Vein endothelial cell (primary cell): ENCODE measurements at places on chromosomes 12 and 14. TPM values are rescaled to one million over a fixed set of nuclear protein-coding genes. Genes with fewer than 3 reads are reported as not detected.

The TAOK3 gene
- 20.6 and 22.2 TPM in 2 replicates for total RNA-seq

The PIWIL1 gene
- total RNA-seq: not detected in 2 replicates

The KRT80 gene
- 2.4 and 7.2 TPM in 2 replicates for total RNA-seq

The LIN7A gene
- under 0.01 and 0.19 TPM in 2 replicates for total RNA-seq

The MDGA2 gene
- not detected in 2 replicates for total RNA-seq

The ZDHHC22 gene
- total RNA-seq: under 0.01 TPM in 1 of 2 replicates, not detected in the other

The CD27 gene
- not detected in 2 replicates for total RNA-seq

The CCDC175 gene
- total RNA-seq: not detected in 2 replicates

The SLCO1B1 gene
- total RNA-seq: not detected in 2 replicates

The LMO3 gene
- total RNA-seq: under 0.01 TPM in 1 of 2 replicates, not detected in the other

The CLEC14A gene
- 418 and 421 TPM in 2 replicates for total RNA-seq

The CCDC177 gene
- total RNA-seq: not detected in 2 replicates

The IL23A gene
- total RNA-seq: 0.76 TPM in 1 of 2 replicates, not detected in the other

The SYCP3 gene
- 0.33 and 0.67 TPM in 2 replicates for total RNA-seq

The ALX1 gene
- 0.65 and 0.67 TPM in 2 replicates for total RNA-seq

The PPP1R3E gene
- 5.3 and 5.6 TPM in 2 replicates for total RNA-seq

The SSPN gene
- total RNA-seq: 0.33 and 1.1 TPM in 2 replicates

The SLC7A7 gene
- 6.9 and 11.4 TPM in 2 replicates for total RNA-seq

The CCDC197 gene
- not detected in 2 replicates for total RNA-seq

The MBIP gene
- 9.5 and 9.9 TPM in 2 replicates for total RNA-seq

The SLC6A15 gene
- total RNA-seq: 1.4 and 2.3 TPM in 2 replicates

The AKAP3 gene
- total RNA-seq: 0.65 and 1.1 TPM in 2 replicates

The AMN gene
- total RNA-seq: 0.10 and 0.33 TPM in 2 replicates

The GLT1D1 gene
- total RNA-seq: not detected in 2 replicates

The GTF2A1 gene
- total RNA-seq: 30.4 and 37.1 TPM in 2 replicates

The AICDA gene
- not detected in 2 replicates for total RNA-seq

The TMEM229B gene
- under 0.01 TPM in 2 replicates for total RNA-seq

The FAM186B gene
- total RNA-seq: 0.48 and 0.65 TPM in 2 replicates

The RAB21 gene
- 12.4 and 35.9 TPM in 2 replicates for total RNA-seq

The C12orf54 gene
- not detected in 2 replicates for total RNA-seq

The C1QL4 gene
- 0.10 TPM in 1 of 2 replicates, not detected in the other for total RNA-seq

The PROX2 gene
- total RNA-seq: under 0.01 TPM in 1 of 2 replicates, not detected in the other

The VRK1 gene
- total RNA-seq: 22.9 and 37.8 TPM in 2 replicates

The GPX2 gene
- total RNA-seq: not detected in 2 replicates

The ACOT6 gene
- total RNA-seq: 0.29 TPM in 1 of 2 replicates, not detected in the other

The FKBP3 gene
- 23.2 and 31.2 TPM in 2 replicates for total RNA-seq

The OR10AD1 gene
- not detected in 2 replicates for total RNA-seq

The KRT85 gene
- not detected in 2 replicates for total RNA-seq

The IKBIP gene
- total RNA-seq: 46.1 and 62.8 TPM in 2 replicates

The C1R gene
- total RNA-seq: 0.65 and 1.1 TPM in 2 replicates

The PRDM4 gene
- 45.7 and 50.1 TPM in 2 replicates for total RNA-seq

The HHIPL1 gene
- 2.9 and 3.3 TPM in 2 replicates for total RNA-seq

The RNASE9 gene
- not detected in 2 replicates for total RNA-seq

The CACNB3 gene
- total RNA-seq: 26.1 and 34.0 TPM in 2 replicates

The RNASE7 gene
- not detected in 2 replicates for total RNA-seq

The SERPINA1 gene
- not detected in 2 replicates for total RNA-seq

The STXBP6 gene
- total RNA-seq: under 0.01 TPM in 1 of 2 replicates, not detected in the other
